ENCODE measurements at places on chromosomes 5 and 9.

- DNase-seq: no peak
Measured at GRCh38 chr5:32711681-32712480, 760 bp downstream of the NPR3 start.

GRCh38 chr5:147963948-147964693 lies 57.8 kb upstream of the C5orf46 start:
- DNase-seq: no peak

DNA sequence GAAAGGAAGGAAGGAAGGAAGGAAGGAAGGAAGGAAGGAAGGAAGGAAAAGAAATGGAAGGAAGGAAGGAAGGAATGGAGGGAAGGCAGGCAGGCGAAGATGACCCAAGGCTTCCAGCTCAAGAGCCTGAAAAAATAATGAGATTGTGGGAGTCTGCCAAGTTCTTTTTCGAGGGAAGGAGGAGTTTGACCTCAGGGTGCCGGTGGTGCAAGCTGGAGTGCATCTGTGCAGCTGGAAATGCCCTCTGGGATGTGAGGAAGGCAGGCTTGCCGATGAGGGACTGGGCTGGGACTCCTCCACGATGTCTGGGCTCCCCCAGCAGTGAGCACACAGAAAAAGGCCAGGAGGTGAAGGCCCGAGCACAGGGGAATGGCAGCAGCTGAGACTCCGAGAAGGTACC lies 154.9 kb upstream of the DAPK1 start:
- no peak for DNase-seq

- no peak for DNase-seq
Measured at GRCh38 chr5:7787770-7788169, 63.2 kb downstream of the CFAP90 start.

- no peak for DNase-seq
Measured at GRCh38 chr5:116237917-116238500, 153.2 kb downstream of the COMMD10 start.

GRCh38 chr9:136348691-136349090 lies 14.9 kb downstream of the DNLZ start:
- DNase-seq: no peak

- DNase-seq: no peak
Measured at GRCh38 chr5:91978221-91978882, 595.2 kb upstream of the ARRDC3 start.

- DNase-seq: no peak
Measured at GRCh38 chr9:112404508-112404932, 24.6 kb downstream of the HSDL2 start.

DNA sequence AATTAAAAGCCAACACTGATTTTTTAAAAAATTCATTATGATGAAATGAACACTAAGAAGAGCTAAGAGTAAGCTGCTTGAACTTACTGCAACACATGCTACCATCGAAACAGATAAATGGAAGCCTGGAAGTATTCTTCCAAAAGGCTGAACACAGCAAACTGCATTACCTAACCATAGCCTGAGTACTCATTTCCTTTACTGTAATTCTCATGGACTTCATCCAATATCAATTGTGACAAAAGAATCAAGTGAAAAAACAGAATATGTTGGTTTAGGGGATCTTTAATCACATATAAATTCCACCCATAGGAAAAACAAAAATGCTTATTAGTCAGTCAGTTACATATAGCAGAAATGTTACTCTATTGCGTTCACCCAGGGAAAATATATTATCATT lies 68.5 kb downstream of the DROSHA start:
- no peak for DNase-seq

DNA sequence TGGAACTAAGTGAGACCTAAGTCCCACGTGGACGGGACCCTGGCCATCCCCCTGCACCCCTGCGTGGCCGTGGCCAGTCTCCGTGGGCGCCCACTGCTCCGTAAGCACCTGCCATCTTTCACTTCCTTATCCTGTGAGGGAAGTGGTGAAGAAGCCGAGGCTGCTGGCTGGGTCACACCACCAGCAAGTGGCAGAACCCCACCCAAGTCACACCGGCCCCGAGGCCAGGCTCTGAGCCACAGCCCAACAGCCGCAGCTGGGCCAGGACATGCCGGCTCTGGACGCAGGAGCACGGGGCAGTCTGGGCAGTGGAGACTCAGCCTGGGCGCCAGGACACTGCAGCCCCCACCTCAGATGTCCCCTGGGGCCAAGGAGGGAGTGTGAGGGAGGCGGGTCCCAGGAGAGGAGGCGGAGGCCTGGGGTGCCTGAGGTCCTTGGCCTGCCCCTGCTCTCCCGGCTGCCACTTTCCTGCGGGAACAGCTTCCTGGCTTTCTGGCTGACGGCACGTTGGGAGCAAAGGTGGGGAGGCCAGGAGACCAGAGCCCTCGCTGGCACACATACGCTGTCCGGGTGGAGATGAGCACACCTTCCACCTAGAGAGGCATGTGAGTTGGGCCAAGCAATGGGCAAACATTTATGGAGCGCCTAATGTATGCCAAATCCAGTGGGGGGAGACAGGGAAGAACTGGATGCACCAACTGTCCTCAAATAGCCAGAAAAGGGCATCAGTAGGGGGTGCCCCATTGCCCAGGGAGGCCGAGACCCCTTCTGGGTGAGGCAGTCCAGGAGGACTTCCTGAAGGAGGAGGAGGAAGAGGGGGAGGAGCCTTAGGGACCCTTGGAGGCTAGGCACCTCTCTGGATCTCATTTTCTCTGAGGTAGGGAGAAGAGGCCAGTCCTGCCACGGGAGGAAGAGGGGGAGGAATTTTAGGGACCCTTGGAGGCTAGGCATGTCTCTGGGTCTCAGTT lies 43.9 kb upstream of the EGFL7 start:
- DNase-seq: no peak

DNA sequence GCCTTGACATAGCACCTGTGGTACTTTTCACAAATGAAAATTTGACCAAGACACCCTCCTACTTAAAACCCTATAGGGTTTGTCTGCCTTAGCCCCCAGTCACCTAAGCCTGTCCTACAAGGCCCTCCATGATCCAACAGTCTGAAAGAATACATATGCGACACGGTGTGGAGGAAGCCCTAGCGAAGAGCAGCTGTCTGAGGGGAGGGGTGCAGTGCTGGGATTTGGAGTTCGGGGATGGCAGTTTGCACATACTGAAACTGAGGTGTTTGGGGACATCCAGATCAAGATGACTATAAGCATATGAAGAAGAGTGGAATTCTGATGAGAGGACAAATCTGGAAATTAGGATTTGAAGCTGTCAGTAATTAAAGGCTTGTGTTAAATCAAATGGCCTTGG lies 7.2 kb upstream of the MYORG start:
- DNase-seq: no peak

DNA sequence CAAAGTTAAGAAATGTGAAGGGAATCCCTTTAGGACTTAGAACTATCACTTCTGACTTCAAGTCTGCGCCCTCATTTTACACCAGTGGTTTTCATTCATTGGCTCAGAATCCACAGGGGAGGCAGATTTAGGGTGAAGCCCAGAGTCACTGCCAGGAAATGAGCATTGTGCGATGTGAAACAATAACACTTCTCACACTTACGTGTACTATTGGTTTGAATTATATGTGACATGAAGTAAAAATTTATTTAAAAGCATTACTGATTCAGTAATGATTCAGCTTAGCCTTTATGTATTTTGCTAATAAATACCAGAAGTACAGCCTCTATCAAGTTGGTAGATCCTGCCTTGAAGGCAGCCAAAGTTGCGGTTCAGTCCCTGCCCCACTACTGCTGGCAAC lies 98.6 kb downstream of the PAM start:
- no peak for DNase-seq

DNA sequence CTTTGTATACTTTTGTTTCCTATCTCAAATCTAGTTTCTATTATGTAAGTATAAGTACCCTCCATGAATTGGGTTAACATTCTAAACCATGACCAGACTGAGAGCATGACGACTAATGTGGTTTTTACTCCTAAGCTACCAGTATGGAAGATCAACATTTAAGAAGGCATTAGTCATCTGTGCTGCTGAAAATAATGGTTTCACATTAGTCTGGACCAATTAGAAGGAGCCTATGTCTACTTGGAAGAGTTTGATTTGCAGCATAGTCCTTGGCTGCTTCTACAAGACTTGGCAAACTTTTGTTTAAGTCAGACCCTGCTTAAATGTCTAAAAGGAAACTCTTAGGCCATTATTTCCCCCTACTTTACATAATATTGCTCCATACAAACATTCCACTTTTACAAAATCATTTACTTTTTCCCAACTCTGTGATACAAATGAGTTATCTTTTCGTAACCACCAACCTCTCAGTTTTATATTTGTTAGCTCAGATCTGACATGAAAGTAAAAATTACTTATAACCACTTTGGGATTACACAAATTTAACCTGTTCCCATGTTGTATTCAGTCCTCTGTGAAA lies 186.7 kb downstream of the COMMD10 start:
- no peak for DNase-seq

DNA sequence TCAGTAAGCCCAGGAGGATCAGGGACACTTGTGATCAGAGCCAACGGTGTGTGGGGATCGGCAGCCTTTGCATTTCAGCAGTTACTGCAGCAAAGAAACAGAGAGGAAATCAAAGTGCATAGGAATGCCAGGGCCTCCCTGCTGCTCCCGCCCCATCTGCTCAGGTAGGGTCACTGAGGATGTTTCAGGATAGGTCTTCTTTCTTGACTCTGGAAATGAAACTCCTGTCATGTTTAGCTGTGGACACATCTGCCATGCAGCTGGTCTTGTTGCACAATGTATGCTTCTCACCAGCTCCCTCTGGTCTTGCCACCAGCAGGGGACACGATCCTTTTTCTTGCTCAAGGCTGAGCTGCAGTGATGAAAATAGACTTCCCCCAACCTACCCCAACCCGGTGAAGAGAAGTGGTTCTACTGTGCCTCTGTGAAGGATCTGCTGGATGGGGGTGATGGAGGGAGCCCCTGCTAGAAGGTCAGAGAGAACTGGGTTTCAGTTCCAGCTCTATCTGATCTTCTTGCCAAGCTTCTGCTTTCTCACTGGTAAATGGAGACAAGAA lies 185.2 kb upstream of the KLF4 start:
- no peak for DNase-seq

- DNase-seq: no peak
Measured at GRCh38 chr5:60352992-60353599, 346.9 kb downstream of the DEPDC1B start.

GRCh38 chr5:62486672-62487071 lies 74.1 kb downstream of the IPO11 start:
- no peak for DNase-seq

DNA sequence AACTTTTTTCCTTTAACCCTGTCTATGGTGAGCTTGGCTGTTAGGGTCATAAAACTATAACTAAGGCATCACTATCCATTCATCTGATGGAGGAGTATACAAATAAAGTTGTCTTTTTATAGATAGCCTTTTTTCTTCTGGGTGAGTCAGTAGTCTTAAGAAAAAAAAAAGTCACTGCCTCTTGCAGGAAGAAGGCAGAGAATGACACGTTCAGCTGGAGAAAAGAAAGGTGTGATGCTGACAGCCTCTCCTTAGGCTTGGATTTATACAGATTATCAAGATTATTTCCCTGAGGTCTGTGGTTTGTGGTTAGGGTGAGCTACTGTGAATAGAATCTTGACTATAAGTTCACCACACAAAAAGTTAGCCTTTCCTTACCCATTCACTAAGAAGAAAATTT lies 23.0 kb downstream of the EPB41L4B start:
- DNase-seq: no peak

DNA sequence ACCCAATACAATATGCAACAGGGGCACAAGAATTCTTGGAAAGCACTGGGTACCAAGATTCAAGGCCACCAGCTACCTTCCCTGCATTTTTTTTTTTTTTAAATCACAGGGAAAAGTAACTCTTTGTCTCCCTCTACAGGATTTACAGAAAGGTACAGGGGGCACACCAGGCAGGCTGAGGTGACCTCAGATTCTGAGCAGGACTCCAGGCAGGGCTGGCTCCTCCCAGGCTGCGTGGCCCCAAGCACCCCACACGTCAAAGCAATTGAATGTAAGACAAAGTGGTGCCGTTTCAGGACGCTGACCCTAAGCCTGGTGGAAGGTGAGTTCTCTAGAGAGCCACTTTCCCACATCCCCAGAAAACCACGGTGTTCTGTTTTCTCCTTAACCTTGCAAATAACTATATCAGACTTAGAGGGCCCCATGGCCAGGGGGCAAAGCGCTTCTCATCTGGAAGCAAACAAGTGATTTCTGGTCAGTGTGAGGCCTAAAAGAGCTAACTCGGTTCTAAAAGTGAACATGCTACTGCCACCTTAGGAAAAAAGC lies 222.6 kb downstream of the ROR2 start:
- DNase-seq: no peak

DNA sequence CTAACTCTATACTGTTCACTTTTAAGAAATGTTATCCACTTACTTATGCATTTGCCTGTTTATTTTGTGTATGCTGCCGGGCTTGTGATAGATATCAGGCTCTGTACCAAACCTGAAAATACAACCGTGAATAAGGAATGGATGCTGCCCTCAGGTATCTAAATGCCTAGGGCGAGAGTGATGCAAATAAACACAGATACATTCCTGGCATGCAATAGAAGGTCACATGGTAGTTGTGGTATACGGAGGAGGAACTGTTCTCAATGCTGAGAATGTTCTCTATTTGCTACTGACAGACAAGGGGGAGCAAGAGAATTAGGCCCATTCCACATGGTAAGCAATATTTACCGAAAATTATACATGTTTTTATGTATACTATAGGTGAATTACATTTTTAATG lies 227.8 kb downstream of the ICE1 start:
- DNase-seq: no peak

DNA sequence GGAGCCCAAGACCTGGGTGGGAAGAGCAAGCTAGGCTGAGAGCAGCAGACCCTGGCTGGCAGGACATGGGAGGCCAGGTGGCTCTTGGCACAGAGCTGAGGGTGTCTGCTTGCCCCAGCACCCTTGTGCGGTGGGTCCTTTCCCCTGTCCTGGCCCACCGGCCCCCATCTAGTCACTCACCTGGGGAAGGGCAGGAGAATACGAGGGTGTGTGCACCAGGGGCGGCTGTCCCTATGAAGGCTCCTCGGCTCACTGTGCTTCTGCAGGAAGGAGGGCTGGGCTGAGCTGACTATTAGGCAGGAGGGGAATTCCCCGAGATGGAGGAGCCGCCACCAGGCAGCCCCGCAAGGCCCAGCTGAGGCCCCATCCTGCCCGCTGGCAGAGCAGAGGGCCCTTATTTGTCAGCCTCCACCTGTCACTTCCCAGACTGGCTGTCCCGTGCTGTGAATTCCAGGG lies 6.1 kb upstream of the TNIP1 start:
- DNase-seq: no peak

DNA sequence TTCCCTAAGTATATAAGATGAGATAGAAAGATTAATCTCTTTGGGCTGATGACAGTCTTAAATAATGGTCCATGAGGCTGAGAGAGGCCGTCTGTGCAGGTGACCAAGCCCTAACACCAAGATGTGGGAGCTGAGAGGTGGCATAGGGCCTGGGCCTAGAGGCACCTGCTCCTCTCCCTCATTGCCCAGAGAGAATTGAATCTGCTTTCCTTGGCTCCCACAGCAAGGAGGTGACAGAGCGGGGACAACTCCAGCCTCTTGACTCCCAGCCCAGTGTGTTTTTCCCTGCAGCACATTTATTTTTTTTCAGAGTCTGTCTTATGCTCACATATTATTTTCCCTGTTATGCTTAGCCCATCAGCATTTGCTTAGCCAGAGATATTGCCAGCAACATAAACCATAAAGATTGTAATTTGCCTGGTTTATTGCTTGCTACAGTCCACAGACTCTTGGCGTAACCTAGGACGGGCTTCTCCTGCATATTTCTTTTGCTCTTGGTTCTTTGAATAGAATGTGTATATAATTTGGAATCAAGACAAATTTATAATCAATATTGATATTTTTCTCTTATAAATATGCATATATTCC lies 105.6 kb downstream of the NTRK2 start:
- no peak for DNase-seq

- DNase-seq: no peak
Measured at GRCh38 chr9:23079798-23080197, 633.2 kb downstream of the DMRTA1 start.

GRCh38 chr5:125486634-125487033 lies 740.2 kb upstream of the ZNF608 start:
- DNase-seq: no peak

Measured in NCI-H1092 (cell line).